Stimulated activated CD8-positive, alpha-beta memory T cell treated with anti-CD3 and anti-CD28 coated beads, Interleukin-7, amount 100 ng/mL, for 1 hour (primary cell): ENCODE measurements at places on chromosomes 1 and 21.

- no peak for DNase-seq
These were observed 59.2 kb upstream of the SSX2IP start for GRCh38 chr1:84749427-84749826.

GRCh38 chr21:45827881-45828579 lies 153.5 kb upstream of the COL6A1 start:
- DNase-seq, result no peak

DNA sequence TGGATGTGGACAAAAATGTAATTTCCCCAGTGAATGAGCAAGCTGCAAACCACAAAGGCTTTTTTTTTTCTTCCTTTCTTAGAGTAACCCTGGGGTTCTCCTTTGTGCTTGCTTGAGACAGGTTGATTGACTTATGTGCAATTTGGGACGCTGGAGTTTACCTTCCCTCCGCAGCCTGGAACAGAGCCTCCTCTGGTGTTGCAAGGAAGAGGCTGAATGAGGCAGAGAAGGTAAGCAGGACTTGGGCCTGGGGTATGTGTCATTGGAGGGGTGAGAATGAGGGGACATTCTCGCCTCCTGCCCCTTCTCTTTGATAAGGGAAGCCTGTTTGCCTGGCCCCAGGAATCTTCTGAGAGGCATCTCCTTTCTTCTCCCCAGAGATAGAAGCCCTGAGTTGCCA lies 49.8 kb downstream of the NFASC start:
- no peak for DNase-seq

DNA sequence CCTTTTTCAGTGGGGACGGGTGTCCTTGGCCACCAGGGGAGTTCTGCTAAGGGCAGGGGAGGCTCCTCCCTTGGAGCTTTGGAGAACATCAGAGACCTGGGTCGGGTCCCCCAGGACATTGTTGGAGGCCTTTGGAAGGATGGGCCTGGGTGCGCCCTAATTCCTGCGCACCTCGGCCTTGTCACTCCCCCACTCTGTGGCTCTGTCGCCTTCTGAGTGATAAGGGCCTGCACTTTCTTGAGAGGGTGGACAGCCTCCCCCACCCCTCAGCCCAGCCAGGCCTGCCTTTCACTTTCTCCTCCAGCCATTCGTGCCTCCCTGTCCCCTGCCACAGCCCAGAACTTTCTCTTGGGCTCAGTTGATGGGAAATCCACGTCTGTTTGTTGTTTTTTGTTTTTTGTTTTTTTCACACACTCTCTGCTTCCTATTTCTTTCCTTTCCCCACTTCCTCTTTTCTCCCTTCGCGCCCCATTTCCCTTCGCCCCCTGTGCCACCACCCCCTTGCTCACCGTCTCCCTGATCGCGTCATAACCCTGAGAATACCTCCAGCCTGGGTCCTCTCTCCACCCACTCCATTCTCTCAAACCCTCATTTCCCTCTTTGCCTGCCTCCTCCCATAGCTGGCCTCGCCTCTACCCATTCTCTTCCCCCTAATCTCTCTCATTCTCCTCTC lies 85.6 kb downstream of the PAX7 start:
- no peak for DNase-seq

DNA sequence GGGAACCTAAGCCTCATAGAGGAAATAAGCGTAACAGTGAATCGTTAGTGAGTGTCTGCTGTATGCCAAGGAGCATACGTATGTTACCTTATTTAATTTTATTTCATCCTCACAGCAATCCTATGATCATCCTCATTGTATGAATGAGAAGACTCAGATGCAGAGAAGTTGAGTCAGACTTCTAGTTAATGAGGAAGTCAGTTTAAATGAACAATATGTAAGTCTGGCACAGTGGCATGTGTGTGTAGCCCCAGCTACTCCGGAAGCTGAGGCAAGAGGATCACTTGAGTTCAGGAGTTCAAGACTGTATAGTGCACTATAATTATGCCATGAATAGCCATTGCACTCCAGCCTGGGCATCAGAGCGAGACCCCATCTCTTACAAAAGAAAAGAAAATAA lies 148.0 kb downstream of the ZZZ3 start:
- DNase-seq, result no peak

GRCh38 chr1:168893359-168893801 lies 164.4 kb upstream of the DPT start:
- no peak for DNase-seq

DNA sequence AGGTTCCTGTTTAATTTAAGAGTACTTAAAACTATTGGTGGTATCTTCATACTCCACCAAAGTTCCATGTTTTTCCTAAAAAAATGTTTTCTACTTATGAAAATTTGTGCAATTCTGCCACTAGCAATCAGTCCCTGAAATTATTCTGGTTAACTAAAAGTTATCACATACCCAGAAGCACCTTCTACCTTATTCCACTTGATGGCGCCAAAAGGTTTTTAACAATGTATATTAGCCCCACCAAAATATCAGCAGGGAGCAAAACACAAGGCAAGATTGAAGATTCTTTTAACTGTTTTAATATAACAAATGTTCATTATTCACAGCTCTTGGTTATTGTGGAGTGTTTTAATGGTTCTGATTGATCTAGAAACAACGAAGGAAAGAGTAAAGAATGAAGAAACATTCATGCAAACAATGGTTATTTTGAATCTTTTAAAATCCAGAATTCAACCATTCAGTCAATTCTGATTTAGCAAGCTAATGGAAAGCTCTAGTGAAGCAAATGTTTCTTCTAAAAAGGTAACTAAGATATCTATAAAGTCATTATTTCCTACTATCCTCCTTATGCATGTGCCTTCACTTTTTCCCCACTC lies 67.2 kb downstream of the TTLL7 start:
- no peak for DNase-seq

- DNase-seq, result no peak
These were observed at the start of gene GJB5 for GRCh38 chr1:34754964-34755637. TSS of gene GJB5 (plus strand) at chr1:34755047. CDS start at chr1:34757331, 2,284 bp downstream.

DNA sequence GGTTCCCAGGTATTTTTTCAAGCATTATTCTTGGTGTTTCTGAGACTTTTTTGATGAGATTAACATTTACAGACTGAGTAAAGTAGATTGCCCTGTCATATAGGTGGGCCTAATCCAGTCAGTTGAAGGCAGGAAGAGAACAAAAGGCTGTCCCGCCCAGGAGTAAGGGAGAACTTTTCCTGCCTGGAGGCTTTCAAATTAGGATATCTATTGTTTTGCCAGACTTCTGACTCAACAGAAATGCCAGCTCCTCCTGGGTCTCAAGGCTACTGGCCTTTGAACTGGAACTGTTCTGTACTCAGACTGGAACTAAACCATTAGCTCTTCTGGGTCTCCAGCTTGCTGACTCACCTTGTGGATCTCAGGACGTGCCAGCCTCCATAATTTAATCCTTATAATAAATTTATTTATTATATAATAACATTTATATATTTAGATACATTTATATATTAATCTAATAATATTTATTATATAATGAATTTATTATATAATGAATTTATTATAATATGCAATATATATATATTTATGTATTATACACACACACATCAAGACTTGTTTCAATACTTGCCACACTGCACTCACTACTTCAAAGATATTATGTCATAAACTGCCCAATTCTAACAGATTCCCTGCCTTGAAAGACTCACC lies 510.8 kb upstream of the B3GALT2 start:
- DNase-seq, result no peak

- DNase-seq, result no peak
These were observed 125.2 kb upstream of the KIAA0040 start for GRCh38 chr1:175317779-175318178.

DNA sequence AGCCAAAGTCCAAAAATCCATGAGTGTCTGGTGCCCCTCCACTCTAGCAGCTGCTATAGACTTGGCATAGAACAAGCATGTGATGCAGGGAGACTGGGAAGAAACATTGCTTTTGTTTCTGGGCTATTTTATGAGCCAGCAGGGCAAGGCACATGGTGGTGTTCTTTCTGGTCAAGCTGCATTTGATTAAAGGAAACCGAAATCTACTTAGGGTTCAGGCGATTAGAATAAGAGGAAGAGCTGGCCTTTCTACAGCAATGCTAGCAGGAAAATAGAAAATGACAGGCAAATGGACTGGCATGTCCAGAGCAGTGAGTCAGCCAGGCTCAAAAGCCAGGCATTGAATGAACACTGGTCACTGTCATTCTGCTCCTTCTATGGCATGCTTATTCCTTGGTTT lies 28.5 kb upstream of the ARHGAP29 start:
- no peak for DNase-seq

DNA sequence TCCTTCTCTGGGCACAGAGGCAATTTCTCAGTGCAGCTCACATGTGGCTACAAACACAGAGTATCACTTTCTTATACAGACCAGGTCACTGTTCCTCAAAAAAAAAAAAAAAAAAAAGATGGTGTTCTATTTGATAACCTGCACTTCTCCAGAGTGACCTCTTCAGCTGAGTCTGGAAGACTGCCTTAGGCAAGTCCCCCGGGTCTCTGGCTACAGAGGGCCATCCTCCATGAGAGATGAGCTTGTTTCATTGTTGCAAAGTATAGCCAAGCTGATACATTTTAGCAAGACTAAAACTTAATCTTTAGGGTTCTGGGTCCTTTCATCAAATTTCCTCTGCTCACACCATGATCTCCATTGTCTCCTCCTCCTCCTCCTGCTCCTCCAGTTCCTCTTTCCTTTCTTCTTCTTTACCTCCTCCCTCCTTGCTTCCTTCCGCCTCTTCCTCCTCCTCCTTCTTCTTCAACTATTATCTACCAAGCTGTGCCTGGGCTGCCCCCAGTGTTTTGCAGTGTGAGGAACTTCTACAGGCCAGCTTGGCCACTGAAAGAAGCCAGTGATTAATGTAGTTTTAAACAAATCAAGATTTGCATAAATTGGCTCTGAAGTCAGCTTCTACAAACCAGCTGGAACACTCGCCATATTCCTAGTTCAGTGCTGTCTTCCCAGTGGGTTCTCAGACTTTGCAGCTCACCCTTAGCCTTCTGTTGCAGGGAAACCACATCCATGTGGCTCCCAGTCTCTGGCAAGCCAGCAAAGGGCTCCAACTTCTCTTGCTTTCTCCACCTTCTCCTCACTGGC lies 139.4 kb downstream of the RUNX1 start:
- no peak for DNase-seq

- no peak for DNase-seq
These were observed 29.2 kb downstream of the CDC7 start for GRCh38 chr1:91529856-91530255.

GRCh38 chr1:203450001-203450400 lies 25.6 kb upstream of the PRELP start:
- no peak for DNase-seq

- DNase-seq, result no peak
These were observed 176.1 kb upstream of the TMEM51 start for GRCh38 chr1:14977338-14977931.

GRCh38 chr1:31004231-31004621 lies 61.3 kb downstream of the PUM1 start:
- no peak for DNase-seq

GRCh38 chr21:33238146-33238545 lies 8.4 kb downstream of the IFNAR2 start:
- no peak for DNase-seq

DNA sequence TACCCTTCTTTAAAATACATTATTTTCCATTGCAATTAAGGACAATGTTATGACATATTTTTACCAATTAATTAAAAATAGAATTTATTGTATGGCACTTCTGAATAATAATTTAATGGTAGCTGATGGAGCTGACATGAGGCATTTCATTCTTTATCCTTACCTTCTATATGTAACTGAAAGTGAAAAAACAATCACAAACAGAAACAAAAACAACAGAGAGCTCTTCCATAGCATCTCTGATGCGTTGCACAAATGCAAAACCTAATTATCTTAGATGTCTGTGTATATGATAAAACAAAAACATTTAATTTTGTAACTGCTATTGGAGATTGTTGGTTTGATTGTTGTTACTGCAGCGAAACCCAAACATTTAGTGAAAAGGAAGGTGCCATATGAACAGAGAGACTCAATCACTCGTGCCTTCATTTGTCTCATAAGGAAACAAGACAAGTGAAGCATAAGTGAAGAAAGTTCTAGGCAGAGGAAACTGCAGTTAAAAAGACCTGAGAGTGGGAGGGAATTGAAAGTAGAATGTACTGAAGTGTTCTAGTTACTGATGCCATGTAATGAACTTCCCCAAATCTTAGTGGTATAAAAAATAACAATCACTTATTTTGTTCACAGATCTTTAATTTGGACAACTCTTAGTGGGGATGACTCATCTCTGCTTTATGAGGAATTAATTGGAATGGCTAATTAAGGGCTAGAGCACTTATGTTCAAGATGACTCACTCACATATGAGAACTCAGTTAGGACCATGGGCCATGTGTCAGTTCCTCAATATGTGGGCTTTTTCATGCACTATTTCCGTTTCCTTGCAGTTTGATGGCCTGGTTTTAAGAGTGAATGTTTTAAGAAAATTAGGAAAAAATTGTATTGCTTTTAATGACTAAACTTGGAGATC lies 245.0 kb upstream of the OLFM3 start:
- no peak for DNase-seq

- peak; percentile 66 for DNase-seq
These were observed 13.2 kb upstream of the HMGCL start for GRCh38 chr1:23838401-23838866.

DNA sequence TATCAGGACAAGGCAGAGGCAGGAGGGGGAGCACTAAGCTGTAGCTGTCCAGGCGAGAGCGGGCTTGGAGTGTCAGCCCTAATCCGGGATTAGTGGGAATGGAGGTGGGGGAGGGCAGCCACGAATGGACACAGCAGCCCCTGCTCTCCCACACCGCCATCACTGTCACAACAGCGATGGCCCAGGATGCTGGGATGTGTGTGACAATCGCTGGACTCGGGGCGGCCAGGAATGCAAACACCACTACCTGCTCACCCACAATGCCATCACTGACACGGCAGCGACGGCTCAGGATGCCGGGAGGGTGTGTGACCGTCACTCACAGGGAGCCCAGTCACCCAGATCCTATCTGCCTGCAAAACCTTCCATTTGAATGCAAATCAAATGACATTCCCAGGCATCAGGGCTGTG lies 2.9 kb downstream of the C2CD2 start:
- no peak for DNase-seq

DNA sequence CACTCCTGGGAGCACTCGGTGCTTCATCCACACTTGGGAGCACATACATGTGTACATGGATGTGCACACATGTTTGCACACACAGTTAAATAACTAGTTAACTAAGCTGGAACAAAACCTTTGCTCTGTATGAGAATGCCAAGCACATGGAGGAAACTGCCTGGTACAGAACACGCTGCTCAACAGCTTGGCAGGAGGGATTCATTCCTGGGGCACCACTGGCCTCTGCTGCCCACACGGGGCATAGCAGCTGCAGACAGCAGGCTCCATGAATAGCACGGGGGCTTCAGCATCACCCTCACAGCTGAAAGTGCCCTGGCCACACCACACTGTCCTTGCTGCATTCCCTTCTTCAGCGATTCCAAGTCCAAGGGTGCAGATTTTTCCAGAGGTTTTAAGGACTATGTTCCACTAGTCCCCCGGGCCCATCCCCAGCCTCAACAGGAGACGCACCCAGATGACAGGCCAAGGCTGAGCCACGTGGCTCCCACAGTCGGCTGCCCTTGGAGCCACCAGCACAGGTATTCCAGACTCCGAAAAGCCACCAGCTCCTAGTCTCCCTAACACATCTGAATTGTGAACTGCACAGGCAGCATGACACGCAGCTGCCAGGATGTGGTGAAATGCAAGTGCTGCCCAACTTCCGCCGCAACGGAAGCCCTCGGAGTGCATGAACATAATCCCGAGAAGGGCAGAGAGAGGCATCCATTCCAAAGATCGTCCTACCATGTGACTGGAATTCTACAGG lies 16.9 kb downstream of the NPHP4 start:
- DNase-seq, result no peak

GRCh38 chr1:235649368-235650163 lies at the start of gene GNG4:
TSS of gene GNG4 (minus strand) at chr1:235649784. CDS start at chr1:235583838, 65,946 bp downstream.
- DNase-seq, result no peak
